GM10248 (cell line): ENCODE measurements at places on chromosomes 1 and 21.
A peak's percentile ranks its signal among the peaks of the same experiment; 100 is the strongest.

DNA sequence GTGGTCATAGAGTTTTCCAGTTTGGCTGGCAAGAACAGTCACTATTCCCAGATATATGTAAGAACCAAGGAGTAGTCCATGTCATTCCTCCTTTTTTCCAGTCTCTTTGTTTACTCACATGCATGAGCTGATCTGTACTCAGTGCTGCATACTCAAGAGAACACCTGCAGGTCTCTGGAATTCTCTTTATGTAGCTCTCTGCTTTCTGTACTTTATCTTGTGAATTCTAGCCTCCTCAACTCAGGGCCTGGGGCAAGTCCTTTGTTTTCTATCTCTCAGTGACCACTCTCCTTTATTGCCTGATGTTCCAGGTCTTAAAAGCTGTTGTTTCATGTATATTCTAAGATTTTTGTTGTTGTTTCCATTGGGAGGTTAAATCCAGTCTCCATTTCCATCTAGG is 478.9 kb downstream of the DPYD start:
- DNase-seq = no peak

DNA sequence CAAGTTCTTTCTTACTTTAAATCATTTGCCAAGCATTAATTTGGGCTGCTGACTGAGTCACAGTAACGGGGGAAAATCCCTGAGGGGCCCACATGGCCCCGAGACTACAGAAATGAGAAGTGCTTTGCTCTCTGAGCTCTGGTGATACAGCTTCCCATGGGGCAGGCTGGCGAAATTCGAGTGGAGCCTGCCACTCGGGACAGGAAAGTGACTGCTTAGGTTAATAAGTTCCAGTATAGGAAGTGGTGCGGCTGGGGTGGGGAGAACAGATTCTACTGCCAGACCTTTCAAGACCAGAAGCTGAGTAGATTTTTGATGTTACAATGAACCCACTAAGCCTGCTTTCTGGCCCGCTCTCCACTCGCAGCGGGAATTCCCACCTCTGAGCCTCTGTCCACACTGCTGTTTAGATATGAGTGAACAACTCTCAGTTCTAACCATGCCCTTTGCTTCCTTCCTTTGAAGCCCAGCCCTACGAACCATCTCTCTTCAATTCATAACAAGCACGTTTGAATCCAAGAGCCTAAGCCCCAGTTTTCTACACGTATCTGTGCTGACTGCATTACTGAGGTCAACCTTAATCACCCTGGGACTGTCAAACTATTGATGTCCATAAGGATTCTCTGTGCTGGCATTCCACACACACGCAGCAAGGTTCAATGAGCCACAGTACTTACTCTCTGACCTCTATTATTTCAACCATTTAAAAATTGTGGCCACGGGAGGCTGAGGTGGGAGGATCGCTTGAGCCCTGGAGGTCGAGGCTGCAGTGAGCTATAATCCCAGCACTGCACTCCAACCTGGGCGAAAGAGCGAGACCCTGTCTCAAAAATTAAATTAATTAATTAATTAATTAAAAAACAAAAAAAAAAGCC is 9.6 kb downstream of the ZBTB17 start:
- DNase-seq = peak; percentile 83

DNA sequence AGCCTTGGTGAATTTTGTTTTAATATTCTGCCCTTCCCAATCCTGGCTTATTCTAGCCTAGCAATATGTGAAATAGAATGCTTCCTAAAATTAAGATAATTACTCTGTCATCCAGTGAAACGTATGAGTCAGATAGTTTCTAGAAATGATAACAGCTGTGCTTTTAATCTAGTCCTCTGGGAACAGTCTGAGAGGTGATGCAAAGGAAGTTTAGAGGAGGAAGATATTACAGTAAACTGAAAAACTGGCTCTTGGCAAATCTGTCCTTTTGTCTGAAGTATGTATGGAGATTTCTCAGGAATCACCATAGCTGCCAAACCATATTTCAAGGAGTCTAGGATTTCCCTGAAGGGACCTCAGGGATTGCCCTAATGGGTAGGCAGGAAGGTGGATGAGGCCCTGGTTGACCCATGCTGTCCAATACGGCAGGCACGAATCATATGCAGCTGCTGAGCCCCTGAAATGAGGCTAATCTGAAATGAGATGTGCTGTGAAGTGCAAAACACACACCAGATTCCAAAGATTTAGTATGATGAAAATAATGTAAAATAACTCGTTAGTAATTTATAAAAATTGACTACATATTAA is 70.8 kb upstream of the LBR start:
- no peak for DNase-seq

- DNase-seq = no peak
Measured at GRCh38 chr1:244065063-244065793, 14.1 kb downstream of the ZBTB18 start.

- DNase-seq = no peak
Measured at GRCh38 chr1:47229031-47229885, 2.8 kb downstream of the TAL1 start.

- no peak for DNase-seq
Measured at GRCh38 chr1:112359961-112360767, 35.9 kb upstream of the CTTNBP2NL start.

- DNase-seq = no peak
Measured at GRCh38 chr1:245774196-245774595, 619.4 kb downstream of the KIF26B start.

DNA sequence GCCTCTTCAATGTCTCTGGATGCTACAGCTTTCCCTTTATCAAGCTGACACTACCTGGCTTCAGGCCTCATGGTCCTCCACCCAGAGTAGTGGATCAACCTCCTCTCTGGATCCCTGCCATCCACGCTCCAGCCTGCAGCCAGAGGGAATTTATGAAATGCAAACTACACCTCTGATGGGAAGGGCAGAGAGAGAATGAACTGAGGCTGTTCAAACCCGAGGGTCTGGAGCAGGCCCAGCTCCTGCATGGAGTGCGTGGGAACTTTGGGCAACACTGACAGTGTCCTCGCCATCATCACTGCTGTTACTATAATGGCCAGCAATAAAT is 157.8 kb downstream of the TRABD2B start:
- DNase-seq = no peak

- no peak for DNase-seq
Measured at GRCh38 chr1:77545970-77546369, 136.5 kb downstream of the ZZZ3 start.

DNA sequence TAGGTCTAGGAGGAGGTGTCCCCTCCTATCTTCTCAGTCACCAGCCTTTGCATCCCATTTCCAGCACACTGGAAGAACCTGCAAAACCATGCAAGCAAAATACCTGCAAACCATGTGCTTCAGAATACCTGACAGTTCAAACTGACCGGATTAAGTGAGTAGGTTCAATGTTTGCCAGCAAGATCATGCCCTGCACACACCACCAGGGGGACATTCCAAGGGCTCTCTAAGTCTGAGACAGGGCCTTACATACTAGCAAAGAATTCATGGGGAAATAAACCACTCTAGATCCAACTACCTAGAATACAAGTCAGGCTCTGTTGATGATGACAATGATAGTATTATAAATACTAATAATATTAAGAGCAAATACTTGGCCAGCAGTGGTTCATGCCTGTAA is 27.6 kb downstream of the INPP5B start:
- DNase-seq = no peak

- no peak for DNase-seq
Measured at GRCh38 chr1:213131851-213132655, 81.0 kb downstream of the RPS6KC1 start.

DNA sequence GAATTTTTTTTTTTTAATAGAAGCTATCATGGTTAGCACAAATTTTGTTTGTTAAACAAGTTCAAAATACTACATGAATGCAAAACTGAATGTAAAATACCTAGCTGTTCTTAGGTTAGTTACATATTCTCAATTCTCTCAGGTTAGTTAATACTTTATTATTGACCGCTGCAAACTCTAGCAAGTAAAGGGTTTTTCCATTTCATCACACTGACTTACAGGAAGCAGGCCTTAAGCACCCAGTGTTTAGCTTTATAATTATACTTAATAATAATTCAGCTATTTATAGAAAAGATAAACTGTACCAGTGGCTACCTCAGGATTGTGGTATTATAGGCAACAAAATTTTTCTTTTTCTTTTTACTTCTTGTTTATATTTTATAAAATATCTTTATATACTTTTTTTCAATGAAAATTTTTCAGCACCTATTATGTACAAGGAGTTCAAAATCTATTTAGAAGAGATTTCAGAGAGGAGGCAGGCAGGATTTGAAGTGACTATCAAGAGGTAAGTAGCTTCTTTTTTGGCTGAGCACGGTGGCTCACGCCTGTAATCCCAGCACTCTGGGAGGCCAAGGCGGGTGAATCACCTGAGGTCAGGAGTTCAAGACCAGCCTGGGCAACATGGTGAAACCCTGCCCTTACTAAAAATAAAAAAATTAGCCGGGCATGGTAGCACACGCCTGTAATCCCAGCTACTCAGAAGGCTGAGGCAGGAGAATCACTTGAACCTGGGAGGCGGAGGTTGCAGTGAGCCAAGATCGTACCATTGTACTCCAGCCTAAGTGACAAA is 17.9 kb downstream of the PLPP3 start:
- no peak for DNase-seq

DNA sequence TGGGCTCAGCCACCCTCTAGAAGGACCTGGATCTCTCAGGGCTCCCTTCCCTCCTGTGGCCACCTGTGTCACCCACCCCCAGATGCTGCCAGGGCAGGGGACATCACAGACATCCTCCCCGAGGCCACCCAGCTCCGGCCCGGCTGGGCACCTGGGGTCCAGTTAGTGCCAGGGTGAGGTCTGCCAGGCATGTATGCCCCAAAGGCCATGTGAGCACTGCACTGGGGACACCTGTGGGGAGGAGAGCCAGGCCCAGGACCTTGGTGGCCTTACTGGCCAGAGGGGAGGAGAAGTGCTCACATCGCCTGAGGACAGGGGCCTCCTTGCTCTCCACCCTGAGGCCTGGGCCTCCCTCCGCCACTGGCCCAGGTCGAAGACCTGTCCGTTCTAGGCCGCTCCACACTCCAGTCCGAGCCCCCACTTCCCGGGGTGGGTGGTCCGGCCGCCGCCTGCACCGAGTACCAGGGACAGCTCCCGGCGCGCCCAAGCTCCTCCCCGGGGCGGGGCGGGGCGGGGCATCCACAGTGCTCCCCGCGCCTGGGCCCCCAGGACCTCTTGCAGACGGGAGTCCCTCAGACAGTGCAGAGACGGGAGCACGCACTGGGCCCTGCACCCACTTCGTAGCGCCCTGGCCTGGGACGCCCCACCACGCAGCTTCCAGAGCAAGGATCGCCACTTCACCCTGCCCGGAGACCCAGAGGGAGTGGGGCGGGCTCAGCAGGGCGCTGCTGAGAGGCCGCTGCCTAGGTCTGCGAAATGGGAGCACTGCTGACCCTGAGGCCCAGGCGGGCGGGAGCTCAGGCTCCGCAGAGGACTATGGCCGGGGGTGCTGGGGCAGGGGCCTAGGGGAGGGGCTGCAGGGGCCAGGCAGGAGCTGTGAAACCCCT is 34.3 kb upstream of the CCDC27 start:
- peak; percentile 80 for DNase-seq

GRCh38 chr1:59543211-59543668 is 246.3 kb downstream of the FGGY start:
- DNase-seq = no peak

DNA sequence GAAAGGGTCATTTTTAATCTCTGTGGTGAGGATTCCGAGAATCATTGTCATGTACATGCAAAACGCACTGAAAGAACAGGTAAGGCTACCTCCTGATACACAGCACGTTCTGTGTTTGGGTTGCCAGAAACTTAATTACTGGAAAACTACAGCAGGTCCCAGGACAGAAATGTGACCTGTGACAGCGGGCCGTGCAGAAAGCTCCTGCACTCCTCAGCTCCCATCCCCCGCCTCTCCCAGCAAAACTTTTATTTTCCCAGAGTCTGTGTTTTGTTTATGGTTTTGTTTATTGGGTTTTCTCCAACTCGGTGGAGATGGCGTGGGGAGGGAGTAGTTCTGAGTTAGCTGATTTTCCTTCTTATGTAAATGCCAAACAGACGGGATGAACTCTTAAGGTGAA is 44.7 kb downstream of the SLC44A3 start:
- DNase-seq = no peak

DNA sequence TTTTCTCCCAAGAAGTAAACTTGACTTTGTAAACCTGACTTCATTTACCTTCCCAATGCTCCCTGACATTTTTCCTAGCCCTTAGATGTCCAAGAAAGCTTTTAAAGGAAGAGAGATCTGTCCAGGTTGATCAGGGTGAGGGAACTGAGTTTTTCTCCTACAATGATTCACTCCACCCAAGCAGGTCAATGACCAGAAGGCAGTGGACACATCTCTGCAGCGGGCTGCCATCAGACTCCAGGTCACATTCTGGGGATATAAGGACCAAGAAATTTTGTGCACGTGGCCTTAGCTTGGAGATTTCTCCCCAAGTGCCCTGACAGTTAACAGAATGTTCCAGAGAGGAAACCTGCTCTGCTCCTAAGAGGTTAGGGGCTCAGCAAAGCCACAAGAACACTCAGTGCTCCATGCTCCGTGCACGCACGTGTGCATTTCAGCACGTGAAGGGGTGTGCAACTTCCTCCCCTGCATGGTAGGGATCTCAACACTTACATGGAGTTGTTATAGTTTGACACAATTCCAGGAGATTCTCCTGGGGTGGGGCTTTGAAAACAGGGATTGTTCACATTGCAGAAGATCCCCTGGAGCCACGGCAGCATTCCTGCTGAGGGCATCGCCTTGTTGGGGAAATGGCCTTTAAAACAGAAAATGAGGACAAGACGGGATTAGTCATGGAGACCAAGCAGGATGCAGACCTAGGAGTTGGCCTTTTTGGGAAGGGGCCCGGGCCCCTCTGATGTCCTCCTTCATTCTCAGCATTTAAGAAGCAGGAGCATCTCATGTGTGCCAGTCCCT is 9.8 kb downstream of the ABCA4 start:
- no peak for DNase-seq

- peak; percentile 78 for DNase-seq
Measured at GRCh38 chr1:205523891-205524793, 19.7 kb downstream of the CDK18 start.

GRCh38 chr1:36137226-36137625 is 12.1 kb downstream of the TRAPPC3 start:
- DNase-seq = no peak

GRCh38 chr1:45541193-45541592 is 9.4 kb upstream of the AKR1A1 start:
- DNase-seq = no peak
